ENCODE measurements at places on chromosomes 1 and 21. TPM values are rescaled to one million over a fixed set of nuclear protein-coding genes. Genes with fewer than 3 reads are reported as not detected.

Gene RIMS3
- total RNA-seq: 4.7 TPM

GRCh38 chr21:17003258-17003615 lies 509.6 kb upstream of the CXADR start:
- H3K4me3 ChIP-seq: no peak overlapping the region
- H3K4me1 ChIP-seq: no peaks in the 10 kb centered on the region
- no peaks in the 10 kb centered on the region for H3K27me3 ChIP-seq
- no peak overlapping the region for H3K27ac ChIP-seq

GRCh38 chr1:229227298-229227919 lies 43.5 kb upstream of the RAB4A start:
- H3K36me3 ChIP-seq: no peaks in the 10 kb centered on the region
- H3K27ac ChIP-seq: no peak overlapping the region
- DNase-seq: peak; percentile 89

DNA sequence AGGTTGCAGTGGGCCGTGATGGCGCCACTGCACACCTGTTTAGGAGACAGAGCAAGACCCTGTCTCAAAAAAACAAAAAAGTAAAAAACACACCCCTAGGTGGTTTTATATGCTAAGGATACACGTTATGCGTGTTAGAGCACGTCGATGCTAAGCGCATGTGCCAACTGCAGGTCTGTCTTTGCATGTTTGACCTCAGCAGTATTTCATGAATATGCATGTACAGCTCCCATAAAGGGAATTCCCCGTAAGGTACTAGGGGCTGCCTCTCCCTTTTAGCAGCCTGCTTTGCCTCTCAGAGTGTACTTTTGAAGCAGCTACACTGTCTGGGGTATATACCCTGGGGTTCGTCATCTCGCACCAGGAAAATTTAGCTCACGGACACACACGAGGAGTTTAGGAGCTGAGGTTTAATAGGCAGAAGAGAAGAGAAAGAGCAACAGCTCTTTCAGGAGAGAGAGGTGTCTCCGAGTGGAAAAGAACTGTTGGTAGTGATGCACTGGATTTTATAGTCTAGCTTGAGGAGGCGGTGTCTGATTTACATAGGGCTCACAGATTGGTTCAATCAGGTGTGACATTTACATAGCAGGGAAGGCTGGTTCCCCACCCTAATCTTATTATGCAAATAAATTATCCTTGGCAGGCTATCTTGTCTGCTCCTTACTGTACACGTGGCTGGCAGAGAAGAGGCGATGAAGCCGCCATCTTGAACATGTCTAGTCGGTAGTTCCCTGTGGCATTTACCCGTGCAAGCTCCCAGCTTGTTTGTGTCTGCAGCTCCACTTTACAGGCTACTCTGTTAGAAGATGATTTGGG lies 4.2 kb upstream of the OTUD3 start:
- no peak overlapping the region for H3K27ac ChIP-seq
- peaks cover 2% of the 10 kb centered on the region for H3K4me1 ChIP-seq
- H3K4me3 ChIP-seq: peak overlapping the region; percentile 1
- no peaks in the 10 kb centered on the region for H3K27me3 ChIP-seq
- H3K36me3 ChIP-seq: no peaks in the 10 kb centered on the region

DNA sequence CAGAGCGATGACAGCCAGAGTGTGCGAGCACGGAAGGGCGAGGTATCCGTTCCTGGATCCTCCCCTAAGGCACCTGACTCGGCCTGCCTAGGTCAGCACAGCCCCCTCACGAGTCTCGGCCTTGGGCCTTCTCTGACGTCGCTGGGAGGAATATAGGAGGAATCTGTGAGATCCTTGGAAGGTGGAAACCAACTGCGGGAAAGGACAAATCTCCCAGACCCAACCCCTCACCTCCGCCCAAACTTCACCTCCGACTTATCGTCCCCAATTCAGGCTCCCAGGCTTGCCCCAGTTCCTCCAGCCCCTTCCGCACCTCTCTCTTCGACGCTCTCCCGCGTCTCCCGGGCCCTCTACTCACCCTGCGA lies 494 bp downstream of the APH1A start:
- H3K4me3 ChIP-seq: peak overlapping the region; percentile 81
- peaks cover 18% of the 10 kb centered on the region for H3K4me1 ChIP-seq
- DNase-seq: peak; percentile 74
- no peaks in the 10 kb centered on the region for H3K27me3 ChIP-seq
- H3K36me3 ChIP-seq: peaks cover 32% of the 10 kb centered on the region
- peak overlapping the region; percentile 93 for H3K27ac ChIP-seq

All from upper lobe of right lung (tissue), 1 donor.